ENCODE measurements at places on chromosomes 16 and 17.
A peak's percentile ranks its signal among the peaks of the same experiment; 100 is the strongest.

DNA sequence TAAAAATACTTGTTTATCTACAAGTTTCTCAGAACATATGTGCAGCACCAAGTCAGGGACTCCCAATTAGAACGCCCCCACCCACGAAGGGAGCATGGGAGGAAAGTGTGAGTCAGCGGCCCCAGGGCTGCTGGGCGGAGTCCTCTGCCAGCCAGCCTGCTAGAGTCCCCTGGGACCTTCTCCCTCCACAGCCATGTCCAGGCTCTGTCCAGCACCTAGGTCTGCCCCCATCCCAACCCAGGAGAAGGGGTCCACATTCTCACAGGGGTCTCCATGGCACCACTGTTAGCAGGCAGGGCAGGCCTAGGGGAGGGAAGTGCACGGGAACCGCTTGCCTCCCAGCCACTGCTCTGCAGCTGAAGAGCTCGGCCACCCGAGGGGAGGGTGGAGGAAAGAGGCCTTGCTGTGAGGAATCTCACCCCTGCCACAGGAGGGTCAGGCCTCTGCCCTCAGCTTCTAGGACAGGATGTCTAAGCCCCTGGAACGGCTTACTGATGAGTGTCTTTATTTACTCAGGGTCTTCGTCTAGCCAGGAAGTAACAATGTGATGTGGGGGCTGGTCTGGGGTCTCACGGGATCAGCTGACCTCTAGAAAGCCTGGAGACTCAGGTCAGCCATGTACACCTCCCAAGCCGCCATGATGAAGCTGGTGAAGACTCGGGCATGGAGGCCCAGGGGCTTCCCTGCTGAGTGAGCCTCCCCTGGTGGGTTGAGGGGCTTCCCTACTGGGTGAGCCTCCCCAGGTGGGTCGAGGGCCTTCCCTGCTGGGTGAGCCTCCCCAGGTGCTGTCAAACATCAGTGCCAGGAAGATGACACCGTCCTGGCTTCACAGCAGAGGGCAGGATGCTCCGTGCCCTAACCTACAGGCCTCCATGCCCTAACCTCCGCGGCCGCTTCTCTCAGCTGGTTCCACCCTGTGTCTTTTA lies 190.3 kb downstream of the RBFOX3 start:
- no peak for DNase-seq

- no peak for DNase-seq
These were observed 3.3 kb upstream of the HEXIM1 start for GRCh38 chr17:45145035-45145389.

DNA sequence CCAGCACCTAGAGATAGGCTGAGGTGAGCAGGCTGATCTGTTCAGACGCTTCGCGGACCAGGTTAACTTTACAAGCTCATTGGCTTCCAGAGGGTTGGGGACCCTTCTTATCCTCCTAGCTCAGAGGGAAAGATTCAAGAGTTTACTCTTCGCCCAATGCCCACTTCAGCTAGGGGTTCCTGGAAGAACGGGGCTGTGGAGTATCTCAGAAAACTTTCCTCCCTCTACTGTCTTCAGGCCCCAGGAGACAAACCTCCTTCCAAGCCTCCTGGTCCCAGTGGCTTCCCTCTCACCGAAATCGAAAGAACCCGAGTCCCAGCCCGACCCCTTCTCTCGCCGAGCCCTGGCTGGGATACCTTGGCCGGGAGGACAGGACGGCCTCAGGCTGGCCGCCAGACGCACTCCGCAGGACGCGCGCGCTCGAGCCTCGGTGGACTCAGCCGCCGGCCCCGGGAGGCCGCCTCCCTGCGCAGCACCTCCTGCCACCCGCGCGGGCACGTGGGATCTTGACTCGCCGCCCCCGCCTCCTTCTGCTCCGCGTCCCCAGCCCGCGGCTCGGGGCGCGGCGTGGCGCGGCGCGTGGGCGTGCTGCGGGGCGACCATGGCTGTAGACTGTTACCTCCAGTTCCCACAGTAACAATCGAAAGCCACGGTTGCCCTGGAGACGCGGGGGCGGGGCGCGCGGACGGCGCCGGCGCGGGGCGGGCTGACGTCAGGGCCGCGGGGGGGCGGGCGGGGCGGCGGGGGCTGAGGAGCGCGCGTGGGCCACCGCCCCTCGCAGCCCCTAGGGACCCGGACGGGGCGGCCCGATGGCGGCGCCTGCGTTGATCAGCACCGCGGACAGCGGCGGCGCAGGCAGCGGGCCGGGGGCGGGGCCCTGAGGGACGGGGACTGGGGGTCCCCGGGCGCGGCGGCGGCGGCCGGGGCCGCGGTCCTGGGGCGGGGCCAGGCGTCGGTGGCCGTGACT lies 5.3 kb upstream of the HIC1 start:
- peak; percentile 93 for DNase-seq

DNA sequence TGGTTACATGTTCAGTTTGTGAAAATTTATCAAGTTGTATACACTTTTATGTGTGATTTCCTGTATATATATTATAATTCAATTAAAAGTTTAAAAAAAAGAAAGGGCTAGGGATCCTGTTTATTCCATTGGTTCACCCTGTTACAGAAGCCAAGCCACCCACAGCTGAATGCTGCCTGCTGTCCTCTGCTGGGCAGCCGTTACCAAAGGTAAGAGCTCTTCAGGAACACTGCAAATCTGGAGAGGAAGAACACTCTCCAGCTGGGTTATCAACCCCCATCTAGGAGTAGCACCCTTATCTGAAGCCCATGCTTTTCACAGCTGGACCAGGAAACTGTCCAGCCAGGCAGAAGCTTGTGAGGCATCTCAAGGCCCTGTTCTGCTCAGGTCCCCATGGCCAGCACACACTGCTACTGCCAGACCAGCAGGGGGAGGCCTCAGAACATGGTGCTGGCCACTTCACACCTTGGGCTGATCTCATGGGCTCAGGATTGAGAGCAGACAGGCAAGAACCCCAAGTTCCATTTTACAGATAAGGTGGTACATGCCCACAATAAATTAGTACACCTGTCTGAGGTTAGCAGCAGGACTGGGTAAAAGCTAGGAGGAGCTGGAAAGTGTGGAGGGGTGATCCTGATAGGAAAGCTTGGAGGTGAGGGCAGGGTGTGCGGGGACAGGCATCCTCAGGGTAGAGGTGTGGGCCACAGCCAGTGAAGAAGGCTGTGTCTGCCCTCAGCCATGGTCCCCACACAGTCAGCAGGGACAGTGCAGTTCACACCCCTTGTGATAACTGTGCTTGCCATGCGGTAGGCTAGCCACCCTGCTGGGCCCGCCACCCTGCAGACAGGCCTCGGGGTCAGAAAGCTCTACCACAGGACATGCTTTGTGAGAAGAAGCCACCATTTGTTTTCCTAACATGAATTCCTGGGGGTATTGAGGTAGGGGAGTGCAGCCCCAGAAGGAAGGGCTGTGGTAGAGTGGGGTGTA lies 54.3 kb upstream of the SREBF1 start:
- no peak for DNase-seq

GRCh38 chr16:81863630-81864352 lies 84.7 kb downstream of the PLCG2 start:
- DNase-seq = no peak

Data from right forelimb (tissue), 1 donor.